ENCODE measurements at places on chromosomes 11 and 22. TPM values are rescaled to one million over a fixed set of nuclear protein-coding genes. Genes with fewer than 3 reads are reported as not detected.

GRCh38 chr11:72336163-72336562, 92.2 kb upstream of the PHOX2A start:
- no peak for DNase-seq

C11orf91 gene
- 0.28 TPM for total RNA-seq

DNA sequence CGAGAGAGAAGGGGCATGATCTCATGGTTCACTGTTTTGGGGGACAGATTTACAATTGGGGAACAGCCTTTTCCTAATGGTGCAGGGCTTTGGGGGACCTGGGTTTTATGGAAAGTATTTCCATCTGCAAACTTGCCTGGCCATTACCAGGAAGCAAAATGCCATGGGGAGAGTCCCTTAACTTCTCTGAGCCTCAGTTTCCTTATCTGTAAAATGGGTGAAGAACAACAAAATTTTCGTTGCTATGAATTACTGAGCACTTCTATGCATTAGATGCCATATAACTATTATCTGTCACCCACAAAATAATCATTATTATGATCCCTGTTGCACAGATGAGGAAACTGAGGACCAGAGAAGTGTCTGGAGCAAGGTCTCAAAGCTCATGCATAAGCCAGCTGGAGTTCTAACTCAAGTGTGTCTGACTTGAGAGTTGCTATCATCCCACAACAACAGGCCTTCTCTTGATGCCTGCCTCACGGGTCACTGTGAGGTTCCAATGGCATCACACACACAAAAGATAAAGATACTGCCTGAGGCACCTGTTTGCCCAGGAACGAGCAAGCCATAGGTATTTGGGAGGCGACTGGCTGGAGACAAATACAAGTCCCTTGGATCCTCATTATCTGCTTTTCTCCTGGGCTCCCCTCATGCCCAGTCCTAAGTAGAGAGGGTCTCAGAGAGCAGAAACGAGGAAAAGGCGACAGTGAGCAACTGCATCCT, 15.8 kb downstream of the TPST2 start:
- no peak for DNase-seq

- DNase-seq = no peak
Observed at GRCh38 chr11:95996621-95997235, 72.8 kb upstream of the MTMR2 start.

DNA sequence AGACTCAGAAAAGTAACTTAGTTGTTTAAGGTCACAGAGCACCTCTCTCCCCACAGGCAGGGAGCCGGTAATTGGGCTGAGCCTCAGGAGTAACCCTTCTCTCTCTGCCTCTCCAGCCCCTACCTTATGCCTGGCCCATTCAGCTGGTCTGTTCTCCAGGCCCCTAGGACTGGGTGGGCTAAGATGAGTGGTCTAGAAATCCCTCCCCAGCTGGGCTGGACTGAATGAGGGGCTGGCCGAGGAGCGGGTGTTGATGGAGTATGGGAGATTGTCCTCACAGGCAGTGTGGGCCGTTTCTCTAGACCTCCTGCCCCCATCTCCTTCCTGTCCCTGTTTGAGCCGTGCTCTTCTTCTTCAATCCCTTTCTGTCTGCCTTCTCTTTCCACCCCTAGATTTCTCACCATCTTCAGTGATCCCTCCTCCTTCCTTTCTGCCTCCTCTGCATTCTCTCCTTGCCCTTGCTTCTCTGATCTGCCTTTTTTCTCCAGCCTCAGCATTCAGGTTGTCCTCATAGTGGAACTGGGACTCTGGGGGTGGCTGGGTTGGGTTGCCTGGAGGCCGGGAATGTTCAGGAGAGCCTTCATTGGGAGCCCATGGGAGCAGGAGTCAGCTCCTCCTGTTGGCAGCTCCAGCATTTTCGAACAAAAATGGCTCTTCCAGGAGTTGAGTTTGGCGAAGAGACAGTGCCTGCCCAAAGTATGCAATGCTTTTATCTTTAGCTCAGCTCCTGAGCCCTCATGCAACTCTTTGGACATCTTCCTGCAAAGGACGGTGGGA, 7.6 kb downstream of the ST3GAL4 start:
- no peak for DNase-seq

- DNase-seq = no peak
Observed at GRCh38 chr11:18668131-18668530, 30.4 kb upstream of the TMEM86A start.

OR2D2 gene
- total RNA-seq = not detected

SLC1A2 gene
- 0.08 TPM for total RNA-seq

DNA sequence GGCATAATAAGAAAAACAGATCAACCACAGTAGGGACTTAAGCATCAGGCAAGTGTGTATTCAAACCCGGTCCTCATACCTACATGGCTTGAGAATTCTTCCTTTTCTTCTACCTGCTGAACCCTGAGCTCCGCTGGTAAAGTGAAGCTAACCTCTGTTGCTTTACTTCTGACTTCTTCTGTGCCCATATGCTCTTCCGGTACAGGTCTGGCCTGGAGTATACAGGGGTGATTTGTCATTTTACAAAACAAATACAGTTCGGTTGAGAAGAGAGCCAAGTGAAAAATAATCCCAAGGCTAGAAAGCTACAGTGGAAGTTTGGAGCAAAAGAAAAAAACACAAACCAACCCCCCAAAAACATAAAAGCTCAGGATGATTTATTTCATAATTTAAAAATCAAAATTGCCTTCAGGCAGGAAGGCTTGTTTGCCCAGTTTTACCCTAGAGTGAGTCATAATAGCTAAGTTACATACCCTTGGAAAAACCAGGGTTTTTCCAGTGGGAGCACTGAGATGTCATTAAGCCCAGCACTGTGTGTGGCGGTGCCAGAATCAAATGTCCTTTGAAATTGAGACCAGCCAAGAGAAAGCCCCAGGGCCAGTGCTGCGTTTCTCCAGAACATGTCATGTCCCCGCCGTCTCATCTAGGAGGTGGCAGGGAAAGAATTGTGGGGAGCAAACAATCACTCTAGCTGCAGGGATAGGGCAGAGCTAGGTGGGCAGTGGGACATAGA, 305.5 kb upstream of the ISX start:
- no peak for DNase-seq

ARVCF gene
- total RNA-seq = 1.6 TPM

DNA sequence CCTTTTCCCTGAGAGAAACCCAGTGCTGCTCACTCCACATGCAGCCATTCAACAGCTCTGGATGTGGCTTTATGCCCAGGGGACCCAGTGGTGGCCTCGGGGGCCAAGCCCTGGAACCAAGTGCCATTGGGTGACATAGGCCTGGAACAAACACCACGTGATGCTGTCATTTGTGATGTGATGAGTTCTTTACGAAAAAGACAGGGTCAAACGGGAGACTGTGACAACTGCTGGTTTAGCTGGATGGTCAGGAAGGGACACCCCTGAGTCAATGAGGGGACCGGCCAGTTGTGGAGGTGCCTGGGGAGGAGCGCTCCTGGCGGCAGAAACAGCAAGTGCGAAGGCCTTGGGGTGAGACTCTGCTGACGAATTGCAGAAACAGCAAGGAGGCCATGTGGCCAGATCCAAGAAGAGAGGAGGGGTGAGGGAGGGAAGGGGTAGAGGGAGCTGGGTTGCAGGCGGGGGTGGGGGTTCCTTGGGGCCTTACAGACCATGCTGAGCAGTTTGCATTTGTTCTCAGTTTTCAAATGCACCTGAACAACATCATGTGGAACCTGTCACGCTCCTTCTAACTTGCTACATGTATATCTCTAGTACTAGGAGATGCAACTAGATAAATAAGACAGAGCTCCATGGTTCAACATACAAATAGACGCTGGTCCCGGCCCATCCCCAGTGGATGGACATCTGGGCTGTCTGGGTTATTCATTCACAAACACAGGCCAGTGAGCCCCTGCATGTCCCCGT, 56.1 kb downstream of the IGLL5 start:
- DNase-seq = no peak

- no peak for DNase-seq
Observed at GRCh38 chr22:37976547-37976946, 7.8 kb downstream of the SOX10 start.
